Activated CD4-positive, alpha-beta T cell treated with anti-CD3 and anti-CD28 coated beads for 24 hours (primary cell): ENCODE measurements at places on chromosomes 13 and 19.
A peak's percentile ranks its signal among the peaks of the same experiment; 100 is the strongest.

- peak; percentile 98 for DNase-seq
Measured at GRCh38 chr19:12333162-12334159, at the start of gene ZNF563. Gene ZNF563 (minus strand): TSS chr19:12333633. CDS start chr19:12333482, 151 bp downstream.

- DNase-seq = no peak
Measured at GRCh38 chr19:3851254-3852176, 17.3 kb downstream of the ZFR2 start.

- no peak for DNase-seq
Measured at GRCh38 chr13:30061217-30061616, 210.8 kb upstream of the UBL3 start.

- DNase-seq = no peak
Measured at GRCh38 chr13:83819156-83819555, 63.1 kb downstream of the SLITRK1 start.

- no peak for DNase-seq
Measured at GRCh38 chr19:32363632-32364031, 18.2 kb downstream of the ZNF507 start.

GRCh38 chr13:102645701-102646100 lies 48.9 kb downstream of the TPP2 start:
- DNase-seq = no peak

- DNase-seq = no peak
Measured at GRCh38 chr13:66509175-66509574, 721.0 kb downstream of the PCDH9 start.

DNA sequence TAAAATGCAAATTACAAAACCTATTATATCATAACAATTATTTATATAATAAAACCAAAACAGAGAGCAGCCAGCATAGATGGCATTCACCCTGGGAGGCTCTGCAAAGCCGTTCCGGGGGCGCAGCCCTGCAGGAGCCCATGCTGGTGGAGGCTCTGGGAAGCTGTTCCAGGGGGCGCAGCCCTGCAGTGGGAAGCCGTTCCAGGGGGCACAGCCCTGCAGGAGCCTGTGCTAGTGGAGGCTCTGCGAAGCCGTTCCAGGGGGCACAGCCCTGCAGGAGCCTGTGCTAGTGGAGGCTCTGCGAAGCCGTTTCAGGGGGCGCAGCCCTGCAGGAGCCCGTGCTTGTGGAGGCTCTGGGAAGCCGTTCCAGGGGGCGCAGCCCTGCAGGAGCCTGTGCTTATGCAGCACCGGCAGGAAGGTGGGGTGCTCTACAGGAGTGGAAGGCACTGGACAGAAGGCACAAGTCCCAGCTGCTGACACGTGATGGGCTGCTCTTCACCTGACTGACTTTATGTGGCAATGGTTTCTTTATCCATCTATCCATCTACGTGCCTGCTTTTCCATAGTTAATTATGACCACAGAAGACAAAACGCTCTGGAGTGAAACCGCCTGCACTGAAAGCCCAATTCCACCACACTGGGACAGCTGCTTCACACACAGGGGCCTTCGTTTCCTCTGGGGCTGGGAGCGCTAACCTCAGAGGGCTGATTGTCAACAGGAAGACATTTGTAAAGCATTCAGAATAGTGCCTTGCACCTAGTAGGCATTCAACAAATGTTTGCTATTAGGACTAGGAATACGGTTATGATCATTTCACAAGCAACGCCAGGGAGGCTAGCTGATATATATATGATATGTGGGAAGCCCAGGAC lies 23.7 kb downstream of the PCID2 start:
- DNase-seq = no peak

DNA sequence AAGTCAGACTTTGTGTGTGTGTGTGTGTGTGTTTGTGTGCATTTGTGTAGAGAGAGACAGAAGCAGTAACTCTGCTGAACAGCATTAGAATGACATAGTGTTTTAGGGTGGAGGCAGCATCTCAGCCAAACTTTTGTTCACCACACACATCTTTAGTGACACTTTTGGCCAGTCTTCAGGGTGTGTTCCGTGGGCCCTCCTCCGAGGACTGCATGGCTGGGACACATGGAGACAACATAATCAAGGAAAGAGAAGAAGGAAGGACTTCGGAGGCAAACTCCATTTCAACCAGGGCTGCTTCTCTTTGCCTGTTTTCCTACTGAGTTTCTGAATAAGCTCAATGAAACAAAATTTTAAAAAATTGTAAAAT lies 205.1 kb downstream of the LHFPL6 start:
- DNase-seq = no peak

GRCh38 chr13:33828431-33829129 lies 10.6 kb downstream of the RFC3 start:
- no peak for DNase-seq

GRCh38 chr13:96794669-96795068 lies 199.6 kb downstream of the OXGR1 start:
- DNase-seq = no peak

DNA sequence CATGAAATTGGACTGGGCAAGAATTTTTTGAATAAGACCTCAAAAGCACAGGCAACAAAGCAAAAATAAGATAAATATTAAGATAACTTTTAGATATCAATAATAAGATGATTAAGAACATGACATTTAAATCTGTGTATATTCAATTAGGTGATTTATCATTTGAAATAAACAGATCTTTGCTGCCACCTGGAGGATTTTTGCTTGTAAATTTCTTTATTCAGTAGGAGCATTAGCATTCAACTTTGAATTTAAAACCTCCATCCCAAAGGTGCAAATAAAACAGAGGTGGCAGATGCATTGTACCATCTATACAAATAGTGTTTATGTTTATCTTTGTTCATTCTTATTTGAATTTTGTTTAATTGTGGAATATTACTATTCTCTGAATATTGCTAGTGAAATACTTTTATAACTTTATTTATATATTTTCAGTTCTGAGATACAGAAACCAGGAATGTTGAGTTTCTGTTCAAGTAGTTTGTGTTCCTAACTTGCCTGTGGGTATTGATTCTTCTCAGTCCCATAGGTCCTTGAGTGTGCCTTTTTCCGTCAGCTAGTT lies 20.9 kb downstream of the COG6 start:
- no peak for DNase-seq

GRCh38 chr19:46644720-46645119 lies 8.7 kb upstream of the GNG8 start:
- no peak for DNase-seq

- no peak for DNase-seq
Measured at GRCh38 chr19:41957838-41958366, 1.2 kb downstream of the RABAC1 start.

GRCh38 chr13:31947506-31947905 lies 84.1 kb upstream of the FRY start:
- no peak for DNase-seq

DNA sequence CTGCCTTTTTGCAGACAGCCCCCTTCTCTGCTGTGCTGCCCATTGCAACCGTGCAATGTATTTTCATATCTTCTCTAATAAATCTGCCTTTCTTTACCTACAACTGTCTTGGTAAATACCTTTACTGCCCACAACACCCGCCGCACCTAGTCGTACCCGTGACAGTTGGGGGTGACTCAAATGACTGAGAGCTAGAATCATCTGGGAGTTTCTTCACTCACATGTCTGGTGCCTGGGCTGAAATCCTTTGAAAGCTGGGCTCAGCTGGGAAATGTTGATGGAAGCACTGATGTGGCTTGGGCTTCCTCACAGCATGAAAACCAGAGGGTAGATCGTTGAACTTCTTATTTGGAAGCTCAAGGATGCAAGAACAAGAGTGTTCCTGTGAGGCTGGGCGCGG lies 2.8 kb upstream of the PNMA8A start:
- no peak for DNase-seq

- DNase-seq = no peak
Measured at GRCh38 chr13:38401276-38401675, 51.6 kb downstream of the UFM1 start.

- DNase-seq = no peak
Measured at GRCh38 chr13:23751195-23751594, 138.0 kb downstream of the MIPEP start.

- DNase-seq = no peak
Measured at GRCh38 chr19:32969549-32969948, 2.2 kb downstream of the CEP89 start.

- DNase-seq = peak; percentile 46
Measured at GRCh38 chr19:31356587-31357314, 7.5 kb upstream of the TSHZ3 start.

GRCh38 chr13:91154558-91155353 lies 192.7 kb upstream of the MIR17HG start:
- no peak for DNase-seq
